ENCODE measurements at places on chromosomes 12 and 14.

GRCh38 chr14:64195199-64195598 lies 99.0 kb downstream of the ESR2 start:
- DNase-seq: no peak

DNA sequence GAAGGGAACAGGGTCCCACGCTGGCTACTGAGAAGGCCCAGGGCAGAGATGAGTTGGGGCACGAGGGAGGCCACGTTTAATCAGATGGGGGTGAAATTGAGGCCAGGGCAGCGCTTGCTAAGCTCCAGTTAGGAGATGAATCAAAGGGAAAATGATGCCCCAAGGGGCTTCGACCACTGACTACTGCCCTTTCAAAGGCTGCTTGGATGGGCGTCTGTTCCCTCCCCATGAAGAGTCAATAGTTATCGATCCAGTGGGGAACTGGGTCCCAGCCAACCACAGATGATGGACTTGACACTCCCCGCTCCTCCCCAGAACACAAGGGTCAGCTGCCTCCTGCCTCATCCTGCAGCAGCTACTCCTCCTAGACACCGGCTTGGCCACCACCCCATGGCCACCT lies 55.6 kb downstream of the ESRRB start:
- DNase-seq: no peak

DNA sequence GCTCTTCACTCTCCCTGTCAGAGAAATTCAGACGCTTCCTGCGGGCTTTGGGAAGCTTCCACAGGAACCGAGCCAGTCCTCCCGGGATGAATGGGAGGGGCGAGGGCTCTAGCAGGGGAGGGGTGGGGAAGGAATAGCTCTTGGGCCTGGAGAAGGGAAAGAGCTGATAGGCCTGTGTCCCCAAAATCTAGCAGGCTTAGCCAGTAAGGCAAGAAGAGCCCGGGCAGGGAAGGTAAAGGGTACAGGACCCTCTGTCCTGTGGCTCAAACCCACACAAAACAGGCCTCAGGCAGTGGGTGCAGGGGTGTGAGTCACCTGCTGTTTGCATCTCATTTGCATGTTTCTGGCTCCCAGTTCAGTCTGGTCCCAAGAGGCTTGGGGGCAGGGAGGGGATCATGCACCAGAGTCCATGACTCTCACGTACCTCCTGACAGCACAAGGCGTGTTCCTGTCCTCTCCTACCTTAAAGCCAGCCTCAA lies 8.7 kb upstream of the SMUG1 start:
- DNase-seq: peak; percentile 85

GRCh38 chr14:105155681-105156413 lies 12.7 kb downstream of the JAG2 start:
- no peak for DNase-seq

DNA sequence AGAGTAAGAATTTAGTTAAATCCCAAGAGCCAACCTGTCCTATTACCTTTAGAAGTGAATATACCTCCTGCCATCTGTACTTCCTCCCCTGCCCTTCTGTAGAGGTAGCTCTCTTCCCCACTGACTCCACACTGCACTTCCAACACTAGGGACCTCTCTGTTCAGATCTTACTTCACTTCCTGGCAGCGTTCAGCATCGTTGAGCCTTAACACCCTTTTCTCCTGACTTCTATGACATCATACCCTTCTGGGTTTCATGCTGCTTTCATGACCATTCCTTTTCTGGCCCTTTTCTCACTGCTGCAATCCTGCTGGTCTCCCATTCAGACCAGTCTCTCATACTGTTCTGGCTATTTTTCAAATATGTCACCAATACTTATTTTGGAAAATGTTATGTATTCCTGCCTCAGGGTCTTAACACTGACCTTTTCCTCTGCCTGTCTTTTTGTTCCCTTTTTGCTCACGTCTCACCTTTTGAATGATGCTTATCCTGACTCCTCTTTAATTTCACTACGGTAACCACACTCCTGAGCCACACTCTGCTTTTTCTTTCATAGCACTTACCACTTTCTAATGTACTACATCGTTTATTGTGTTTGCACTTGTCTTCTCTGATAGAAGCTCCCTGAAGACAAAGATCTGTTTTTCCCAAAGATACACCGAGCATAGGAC lies 67.6 kb downstream of the PLEKHA5 start:
- no peak for DNase-seq

- DNase-seq: no peak
Observed at GRCh38 chr14:73859145-73859544, 7.5 kb downstream of the PTGR2 start.

DNA sequence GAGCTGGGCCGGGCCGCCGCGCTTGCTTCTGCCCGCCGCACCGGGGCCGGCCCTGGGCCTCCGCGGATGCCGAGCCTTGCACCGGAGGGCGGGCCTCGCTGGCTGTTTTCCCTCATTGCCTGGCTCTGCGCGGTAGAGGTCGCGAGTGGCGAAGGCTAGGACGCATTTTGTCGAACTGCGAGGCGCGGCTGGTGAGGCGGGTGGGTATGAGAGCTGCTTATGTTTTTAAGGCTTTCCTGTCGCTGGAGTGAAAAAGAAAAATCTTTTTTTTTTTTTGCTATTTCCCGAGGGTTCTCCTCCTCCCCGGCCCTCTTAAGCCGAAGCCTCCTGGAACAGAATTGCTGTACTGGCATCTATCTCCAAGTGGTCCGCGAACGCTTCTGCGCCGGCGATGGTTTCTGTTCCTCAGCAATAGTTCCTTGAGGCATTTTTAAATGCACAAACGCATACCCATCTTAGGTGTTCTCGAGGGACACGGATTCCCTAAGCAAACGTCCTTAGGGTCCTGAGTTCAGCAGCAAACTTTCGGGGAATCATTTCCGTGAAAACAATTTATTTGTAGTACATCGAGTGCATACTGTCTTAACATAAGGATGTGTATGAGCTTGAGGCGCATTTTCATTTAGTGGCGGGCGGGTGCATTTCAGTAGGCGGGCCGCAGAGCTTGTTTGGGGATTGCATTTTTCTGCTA lies 631 bp downstream of the RESF1 start:
- peak; percentile 59 for DNase-seq

- DNase-seq: no peak
Observed at GRCh38 chr12:127235761-127236160, 1031.2 kb upstream of the TMEM132C start.
